ENCODE measurements at places on chromosomes 6 and 20.

GRCh38 chr6:106102034-106102433 lies 15.9 kb downstream of the PRDM1 start:
- no peak for DNase-seq

DNA sequence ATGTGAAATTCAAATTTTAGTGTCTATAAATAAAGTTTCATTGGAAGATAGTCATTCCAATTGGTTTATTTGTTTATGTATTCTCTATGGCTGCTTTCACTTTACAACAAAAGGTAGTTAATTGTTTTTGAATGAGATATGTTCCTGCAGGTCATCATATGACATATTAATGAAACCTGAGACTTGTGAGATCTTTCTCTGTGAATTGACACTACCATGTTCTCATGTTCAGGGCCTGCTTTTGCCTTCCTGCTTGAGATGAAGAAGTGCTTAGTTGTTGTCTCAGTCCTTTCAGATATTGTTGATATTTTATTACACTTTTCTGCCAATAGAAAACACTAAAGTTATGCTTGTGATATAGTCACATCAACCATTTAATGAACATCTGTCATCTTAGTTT lies 132.5 kb downstream of the UTRN start:
- DNase-seq, result no peak

- no peak for DNase-seq
Measured at GRCh38 chr6:141212296-141212695, 920.4 kb upstream of the GJE1 start.

GRCh38 chr6:157670466-157671186 lies 152.4 kb upstream of the SNX9 start:
- DNase-seq, result peak; percentile 78

DNA sequence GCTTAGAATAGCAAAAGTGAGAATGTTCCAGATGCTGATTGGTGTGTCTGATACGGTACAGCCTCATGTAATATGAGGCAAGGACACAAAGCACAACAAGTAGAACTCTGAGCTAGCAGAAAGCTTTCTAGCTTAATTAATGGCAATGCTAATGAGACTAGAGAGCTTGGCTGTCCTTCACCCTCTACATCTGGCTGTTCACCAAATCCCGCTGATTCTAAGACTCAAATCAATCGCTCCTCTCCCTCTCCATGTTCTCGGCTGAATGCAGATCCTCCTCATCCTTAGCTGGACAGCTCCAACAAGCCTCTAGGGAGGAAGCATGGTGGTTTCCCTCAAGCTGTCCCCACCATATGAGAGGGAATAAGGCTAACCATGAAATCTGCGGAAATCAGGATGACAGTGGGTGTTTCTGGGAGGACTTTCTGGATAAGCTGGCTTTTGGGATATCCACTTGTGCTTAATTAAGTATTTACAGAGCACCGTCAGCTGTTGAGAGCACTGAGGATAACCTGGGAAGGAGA lies 128.9 kb downstream of the FOXC1 start:
- DNase-seq, result no peak

GRCh38 chr6:118881440-118882313 lies 12.3 kb upstream of the ASF1A start:
- DNase-seq, result no peak

GRCh38 chr6:131629651-131630050 lies 1.6 kb upstream of the MED23 start:
- no peak for DNase-seq

DNA sequence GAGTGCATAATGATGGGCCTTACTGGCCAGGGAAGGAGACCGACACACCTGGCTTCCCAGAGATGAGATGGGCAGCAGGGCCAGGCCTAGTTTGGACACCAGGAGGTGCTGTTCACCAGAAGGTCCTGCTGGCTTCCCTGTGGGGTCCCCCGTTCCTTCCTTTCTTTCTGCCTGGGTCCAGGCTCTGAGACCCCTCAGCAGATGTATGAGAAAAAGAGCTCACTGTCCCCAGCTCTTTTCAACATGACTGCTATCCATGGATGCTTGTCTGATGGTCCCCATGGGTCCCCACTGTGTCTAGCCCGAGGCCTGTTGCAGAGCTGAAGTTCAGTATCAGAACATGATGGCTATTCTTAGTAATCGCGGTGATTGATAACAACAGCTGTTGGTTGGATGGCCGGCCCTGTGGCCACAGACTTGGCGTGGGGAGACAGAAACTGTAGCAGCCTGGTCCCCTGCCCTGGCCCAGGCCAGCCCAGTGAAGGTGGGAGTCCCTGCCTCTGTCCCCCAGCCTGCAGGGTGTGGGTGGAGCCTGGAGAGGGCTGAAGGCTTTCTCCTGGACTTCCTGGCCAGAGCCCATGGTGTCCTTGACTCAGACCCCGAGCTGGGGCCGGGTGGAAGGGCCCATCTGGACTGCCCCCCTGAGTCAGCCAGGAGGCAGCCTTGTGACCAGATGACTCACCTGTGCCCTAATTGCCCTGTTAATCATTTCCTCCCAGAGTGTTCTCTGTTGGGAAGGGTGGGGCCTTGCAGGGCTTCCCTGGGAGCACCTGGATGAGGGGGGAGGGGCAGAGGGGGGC lies 9.9 kb upstream of the BAK1 start:
- peak; percentile 77 for DNase-seq

GRCh38 chr6:26199057-26199772 lies 112.0 kb downstream of the HFE start:
- peak; percentile 85 for DNase-seq

GRCh38 chr20:1035466-1035865 lies 33.4 kb upstream of the RSPO4 start:
- DNase-seq, result no peak

DNA sequence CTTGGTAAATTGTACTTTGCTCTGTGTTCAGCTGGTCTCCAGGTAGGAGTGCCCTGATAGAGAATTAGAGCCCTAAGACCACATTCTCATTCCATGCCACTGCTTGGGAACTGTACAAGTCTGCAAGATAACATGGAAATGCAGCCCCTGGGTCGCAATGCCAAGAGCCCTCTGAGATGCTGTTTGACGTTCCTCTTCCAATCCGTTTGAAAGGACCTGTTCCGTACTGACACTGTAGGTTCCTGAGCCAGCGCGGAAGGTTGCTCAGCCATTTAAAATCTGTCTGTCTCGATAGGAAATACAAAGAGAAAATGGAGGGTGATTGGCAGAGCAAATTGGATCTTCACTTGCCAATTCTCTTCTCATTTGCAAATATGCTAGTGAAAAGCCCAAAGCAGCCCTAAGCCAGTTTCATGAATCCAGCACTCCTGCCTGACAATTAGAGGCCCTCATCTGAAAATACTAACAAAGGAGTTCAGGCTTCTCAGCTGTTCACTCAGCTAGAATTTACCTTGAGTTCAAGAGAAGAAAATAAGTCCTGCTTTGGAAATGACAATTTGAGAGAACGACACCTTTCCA lies 100.6 kb upstream of the AFDN start:
- peak; percentile 24 for DNase-seq

- DNase-seq, result no peak
Measured at GRCh38 chr6:147507162-147508041, 1.1 kb upstream of the SAMD5 start.

GRCh38 chr20:16459019-16459700 lies 114.1 kb downstream of the KIF16B start:
- DNase-seq, result peak; percentile 66

GRCh38 chr6:118551063-118552053 lies 3.3 kb downstream of the PLN start:
- no peak for DNase-seq

GRCh38 chr6:39947611-39948068 lies 13.4 kb upstream of the MOCS1 start:
- no peak for DNase-seq

- DNase-seq, result no peak
Measured at GRCh38 chr6:52594221-52594620, 17.4 kb upstream of the TRAM2 start.

DNA sequence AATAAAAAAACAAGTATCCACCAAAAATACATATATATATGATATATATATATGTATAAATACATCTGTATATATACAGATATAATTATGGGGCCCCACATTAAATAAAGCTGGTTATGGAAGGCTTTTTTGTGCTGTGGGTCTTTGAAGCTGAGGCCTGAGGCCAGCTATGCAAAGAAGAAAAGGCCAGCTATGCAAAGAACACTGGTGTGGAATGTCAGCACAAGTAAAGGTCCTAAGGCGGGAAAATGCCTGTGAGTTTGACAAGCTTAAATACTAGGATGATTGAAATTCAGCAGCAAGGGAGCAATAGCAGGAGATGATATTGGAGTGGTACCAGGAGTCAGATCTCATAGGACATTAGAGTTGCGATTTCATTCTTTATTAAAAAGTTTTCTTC lies 25.2 kb downstream of the ADGRF1 start:
- DNase-seq, result no peak

DNA sequence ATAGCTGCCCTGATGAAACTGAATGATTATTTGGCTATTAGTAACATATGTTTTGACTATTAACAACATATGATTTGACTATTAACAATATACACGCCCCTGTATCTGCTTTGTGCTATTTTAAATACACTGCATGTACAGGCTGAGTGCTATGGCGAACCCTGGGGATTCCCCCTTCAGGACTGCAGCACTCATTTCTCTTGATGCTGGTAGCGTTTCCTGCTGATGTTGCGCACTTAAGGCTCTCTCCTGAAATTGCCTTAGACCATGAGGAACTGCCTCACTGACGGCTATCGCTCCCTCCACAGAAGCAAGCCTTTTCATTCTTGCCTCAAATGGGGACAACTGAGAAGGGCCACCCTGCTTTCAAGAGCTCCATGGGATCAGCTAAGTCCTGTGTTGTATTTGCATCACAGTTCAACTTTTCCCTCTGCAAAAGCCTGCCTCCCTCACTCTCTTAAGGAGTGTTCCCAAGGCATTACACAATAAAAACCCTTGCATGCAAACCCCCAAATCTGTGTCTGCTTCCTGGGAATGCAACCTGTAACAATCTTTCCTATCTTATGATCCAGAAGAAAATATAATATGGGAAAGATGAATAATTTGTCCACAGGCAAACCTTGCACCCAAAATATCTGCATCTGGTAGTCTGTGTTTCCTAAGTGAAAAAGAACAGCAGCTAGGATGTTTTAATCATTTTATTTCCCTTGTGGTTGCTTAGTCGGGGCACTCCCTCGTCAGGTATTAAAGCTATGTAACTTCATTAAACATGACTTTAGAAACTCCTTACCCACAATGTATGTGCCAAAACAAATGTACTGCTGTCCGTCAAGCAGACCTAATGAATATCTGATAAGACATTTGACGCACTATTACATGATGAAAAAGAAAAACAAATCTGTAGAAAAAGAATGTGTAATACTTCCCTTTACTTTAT lies 456.4 kb downstream of the COL12A1 start:
- no peak for DNase-seq

DNA sequence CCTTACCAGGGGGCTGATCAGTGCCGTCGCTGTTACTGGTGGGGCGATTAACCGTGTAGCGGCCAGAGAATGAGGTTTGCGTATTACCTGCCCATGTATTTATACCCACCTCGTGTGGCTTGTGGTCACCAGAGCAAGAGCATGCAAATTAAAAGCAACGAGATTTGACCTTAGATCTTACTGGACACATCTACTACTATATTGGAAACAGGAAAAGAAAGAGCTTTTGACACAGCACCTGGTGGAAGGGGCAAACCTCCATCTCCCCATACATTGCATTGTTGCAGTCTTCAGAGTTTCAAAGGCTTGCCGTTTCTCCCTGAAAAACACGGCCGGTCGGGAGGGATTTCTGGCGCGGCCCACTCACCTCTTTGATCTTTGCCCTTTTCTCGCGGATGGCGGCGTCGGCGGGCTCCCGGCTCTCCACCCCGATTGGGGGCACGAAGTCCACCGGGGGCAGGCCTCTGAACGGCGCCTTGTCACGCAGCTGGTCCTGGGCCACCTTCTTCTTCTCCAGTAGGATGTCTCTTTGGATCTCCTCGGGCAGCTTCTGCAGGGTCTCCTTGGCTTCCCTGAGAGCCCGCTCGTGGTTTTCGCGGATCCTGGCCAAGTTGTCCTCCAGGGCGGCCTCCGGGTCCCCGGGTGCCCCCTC lies 1.3 kb downstream of the MAN1A1 start:
- DNase-seq, result peak; percentile 71

- no peak for DNase-seq
Measured at GRCh38 chr6:152002306-152002705, 194.8 kb downstream of the ESR1 start.

- DNase-seq, result no peak
Measured at GRCh38 chr6:107106165-107106564, 9.2 kb downstream of the BEND3 start.

- DNase-seq, result no peak
Measured at GRCh38 chr6:111727041-111727440, 121.4 kb upstream of the TRAF3IP2 start.

GRCh38 chr20:58212636-58213035 lies 15.8 kb downstream of the ANKRD60 start:
- no peak for DNase-seq

DNA sequence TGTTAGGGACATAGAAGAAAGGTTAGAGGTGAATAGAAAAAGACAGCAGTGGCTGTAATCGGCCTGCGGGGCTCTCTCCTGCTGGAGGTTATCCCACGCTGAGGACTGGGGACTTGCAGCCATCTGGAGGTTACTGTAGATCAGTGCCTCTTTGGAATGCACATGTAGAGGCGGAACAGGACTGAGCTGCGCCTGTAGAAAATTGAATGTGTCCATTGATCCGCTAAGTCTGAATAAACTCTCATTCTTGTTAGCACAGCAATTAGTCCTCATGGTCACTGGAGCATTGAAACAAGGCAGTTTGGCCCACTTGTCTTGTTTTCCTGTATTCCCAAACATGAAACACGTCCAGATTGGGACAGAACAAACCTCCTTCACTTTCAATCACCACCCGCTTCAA lies 46.3 kb upstream of the F13A1 start:
- DNase-seq, result no peak

GRCh38 chr20:6735942-6736845 lies 31.3 kb upstream of the BMP2 start:
- DNase-seq, result no peak

DNA sequence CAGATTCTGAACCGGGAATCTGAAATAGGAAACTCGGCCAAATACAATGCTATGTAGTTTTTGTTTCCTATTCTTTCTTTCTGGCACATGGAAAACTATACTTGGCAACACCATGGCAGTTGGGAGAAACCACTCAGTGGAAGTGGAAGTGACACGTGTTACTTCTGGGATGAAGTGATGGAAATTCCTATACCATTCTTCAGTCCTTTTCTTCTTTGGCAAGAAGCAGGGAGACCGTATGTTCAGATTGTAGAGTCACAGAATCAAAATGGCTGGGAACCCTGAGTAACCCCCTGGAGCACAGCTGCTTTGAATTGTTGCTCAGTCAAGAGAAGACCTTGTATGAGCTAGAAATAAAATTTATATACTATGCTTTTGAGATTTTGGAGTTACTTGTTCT lies 18.8 kb upstream of the TINAG start:
- DNase-seq, result no peak
